ENCODE measurements at places on chromosomes 11 and 22.

- no peak for DNase-seq
These were observed 50.7 kb upstream of the SPATA19 start for GRCh38 chr11:133896028-133896427.

GRCh38 chr11:75495749-75496304, 29.9 kb downstream of the GDPD5 start:
- no peak for DNase-seq

- DNase-seq: no peak
These were observed 2.5 kb upstream of the NCAM1 start for GRCh38 chr11:112958670-112959069.

GRCh38 chr11:110715541-110715940, 3.3 kb upstream of the ARHGAP20 start:
- no peak for DNase-seq

DNA sequence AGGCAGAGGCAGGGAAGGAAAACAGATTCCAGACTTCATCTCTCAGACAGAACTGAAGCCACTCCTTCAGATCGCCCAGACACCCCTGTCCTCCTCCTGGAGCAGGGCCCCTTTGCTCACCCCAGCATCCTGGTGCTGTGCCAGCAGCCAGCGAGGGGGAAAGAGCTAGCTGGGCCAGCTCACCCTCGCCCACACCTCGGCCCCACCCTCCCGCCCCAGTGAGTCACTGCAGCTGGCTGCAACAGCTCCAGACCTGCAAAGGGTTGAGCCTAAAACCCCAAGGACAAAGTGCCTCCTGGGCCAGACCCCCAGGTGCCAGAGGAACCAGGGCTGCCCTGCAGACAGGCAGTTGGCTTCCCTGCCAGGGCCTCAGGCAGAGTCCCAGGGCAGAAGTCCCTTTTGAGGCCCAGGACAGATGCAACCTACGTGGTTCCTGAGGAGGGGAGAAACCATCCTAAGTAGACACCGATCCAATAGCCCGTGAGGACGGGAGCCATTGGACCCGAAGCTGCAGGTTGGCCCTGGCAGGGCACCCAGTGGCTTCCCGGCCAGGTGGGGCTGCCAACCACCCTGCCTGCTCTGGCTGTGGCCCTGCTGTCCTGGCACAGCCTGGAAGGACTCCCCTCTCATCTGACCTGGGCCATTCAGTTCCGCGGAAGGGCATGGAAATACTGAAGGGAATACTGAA, 7.2 kb downstream of the AHNAK start:
- DNase-seq: no peak

DNA sequence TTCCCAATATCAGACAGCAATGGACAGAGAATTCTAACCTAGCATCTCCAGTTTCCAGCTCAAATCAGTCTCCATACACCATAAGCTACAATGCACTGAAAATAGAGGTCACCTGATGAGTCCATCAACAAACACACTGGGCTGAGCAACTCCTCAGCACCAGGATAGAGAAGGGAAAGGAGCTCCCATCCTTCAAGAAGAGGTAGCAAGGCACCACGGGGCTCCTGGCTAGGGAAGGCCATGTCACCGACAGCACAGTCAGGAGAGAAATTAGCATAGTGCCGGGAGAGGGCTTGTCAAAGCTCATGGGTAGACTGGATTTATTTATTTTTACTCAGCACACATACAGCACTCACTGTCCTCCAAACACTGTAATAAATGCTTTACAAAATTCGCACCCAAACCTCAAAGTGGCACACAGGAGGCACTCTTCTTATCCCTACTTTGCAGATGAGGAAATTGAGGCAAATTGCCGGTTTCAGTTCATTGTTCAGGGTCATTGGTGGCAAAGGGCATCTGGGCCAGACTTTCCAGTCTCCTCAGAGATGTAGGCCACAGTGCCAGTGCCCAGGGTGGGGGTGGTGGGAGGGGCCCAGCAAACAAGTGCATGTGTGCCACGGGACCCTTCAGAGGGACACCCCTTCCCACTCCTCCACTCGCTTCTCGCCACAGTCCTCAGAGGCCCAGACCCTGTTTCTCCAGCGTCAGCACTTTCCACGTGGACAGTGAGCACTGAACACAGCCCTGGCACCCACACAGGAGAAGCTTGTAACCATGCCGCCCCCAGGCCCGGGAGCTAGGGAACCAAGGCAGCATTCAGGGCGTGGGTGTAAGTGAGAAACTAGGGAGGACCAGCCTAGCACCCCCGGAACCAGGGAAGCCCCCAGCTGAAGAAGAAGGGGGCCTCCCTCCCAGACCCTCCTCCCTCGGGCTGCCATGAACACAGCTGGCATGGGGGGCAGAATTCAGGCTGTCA, 1417.4 kb downstream of the TBC1D22A start:
- no peak for DNase-seq

DNA sequence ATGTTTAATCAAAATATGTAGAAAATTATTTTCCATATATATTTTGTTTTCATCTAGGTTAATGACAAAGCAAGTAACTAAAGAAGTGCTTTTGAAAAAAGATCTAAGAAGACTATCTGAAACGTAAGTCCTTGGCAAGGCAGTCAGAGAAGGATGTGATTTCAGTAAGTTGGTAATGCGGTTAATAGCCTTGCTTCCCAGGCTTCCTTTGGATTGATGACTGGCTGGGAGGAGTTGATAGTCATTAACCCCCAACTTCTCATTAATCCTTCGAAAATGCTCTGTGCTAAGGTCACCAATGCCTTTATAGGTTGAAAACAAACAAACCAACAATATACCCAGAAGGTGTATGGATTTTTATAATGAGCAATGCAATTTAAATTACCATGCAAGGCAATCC, 1326.5 kb downstream of the LRRC4C start:
- DNase-seq: no peak

GRCh38 chr11:84465040-84465439, 1162.1 kb downstream of the DLG2 start:
- DNase-seq: no peak

DNA sequence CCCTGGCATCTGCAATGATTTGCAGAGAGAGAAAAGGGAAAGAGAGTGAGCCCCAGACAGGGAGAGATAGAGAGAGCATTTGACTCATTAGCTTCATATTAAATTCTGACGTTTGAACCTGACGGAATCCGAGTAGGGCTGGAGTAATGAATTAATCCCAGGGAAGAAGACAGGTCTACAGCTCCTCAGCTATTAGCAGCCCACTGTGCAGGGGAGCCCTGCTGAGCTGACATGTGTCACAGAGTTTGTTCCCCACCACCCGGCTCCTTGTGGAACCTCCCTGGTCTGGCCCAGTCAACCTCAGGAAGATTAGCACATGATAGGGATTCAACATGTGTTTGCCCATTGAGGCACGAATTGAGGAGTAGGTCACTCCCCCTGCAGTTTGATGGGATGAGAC, 404.0 kb downstream of the BUD13 start:
- DNase-seq: no peak

DNA sequence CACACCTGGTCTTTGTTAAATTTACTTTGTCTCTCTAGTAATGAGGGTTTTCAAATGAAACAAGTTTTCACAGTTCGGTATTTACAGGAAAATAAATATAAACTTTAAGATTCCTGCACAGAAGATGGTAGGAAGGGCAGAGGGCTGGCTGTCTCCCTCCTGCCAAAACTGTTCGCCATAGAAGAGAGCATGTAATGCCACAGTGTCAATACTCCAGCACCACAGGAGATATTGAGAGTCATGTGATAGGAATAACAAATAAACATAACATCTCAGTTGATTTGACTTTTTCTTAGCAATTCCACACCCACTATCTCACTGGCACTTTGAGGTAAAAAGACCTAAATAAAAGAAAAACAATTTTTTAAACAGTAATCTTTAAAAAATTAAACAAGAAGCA, 100.9 kb downstream of the MRTFA start:
- no peak for DNase-seq

GRCh38 chr22:24503843-24504338, 8.8 kb downstream of the UPB1 start:
- DNase-seq: no peak

DNA sequence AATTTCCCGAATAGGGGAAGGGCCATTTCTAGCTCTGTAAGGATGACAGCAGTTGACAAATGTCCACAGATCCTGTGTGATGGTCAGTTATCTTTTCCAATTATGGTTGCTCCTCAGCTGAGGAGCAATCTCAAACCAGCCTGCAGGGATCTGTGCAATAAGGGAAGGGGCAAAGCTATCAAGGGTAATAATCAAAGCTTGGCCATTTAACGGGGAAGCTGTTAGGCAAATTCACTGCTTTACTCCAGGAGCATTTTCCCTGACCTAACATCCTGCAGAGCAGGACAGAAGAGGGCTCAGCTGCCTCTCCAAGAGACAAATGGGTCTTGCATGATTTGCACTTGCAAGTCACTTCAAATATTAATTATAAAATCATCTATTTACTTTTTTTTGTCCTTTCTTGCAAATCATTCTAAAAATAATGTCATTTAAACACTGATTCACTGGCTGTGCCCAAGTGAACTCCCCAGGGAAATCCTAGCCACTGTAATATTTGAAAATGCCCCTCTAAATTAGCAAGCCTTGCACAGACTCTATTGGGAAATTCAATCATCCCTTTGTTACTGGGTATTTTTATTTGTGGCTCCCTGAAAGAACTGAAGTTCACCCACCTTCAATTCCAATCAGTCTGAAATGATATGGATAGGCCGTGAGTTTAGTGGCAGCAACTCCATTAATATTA, 1256.7 kb downstream of the LRRC4C start:
- no peak for DNase-seq

- no peak for DNase-seq
These were observed 38.5 kb upstream of the PPARA start for GRCh38 chr22:46111645-46112306.

DNA sequence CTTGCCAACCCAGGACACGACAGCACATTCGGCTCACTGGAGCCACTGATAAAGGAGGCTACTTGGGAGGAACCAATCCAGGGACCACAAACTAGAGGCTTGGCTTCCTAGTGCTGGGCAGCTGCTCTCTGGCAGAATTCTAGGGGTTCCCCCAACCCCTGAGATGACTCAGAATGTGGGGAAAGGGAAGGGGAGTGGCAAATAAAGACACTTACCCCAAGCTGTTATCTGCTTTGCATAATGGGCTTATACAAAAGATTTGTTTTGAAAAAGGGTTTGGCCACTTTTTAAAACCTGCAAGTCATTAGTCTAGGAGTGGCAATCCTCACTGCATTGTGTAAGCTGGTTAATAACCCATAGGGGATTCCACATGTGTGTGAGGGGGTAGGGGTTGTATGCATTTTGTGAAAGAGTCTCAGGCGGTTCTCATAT, 64.1 kb upstream of the LMO1 start:
- DNase-seq: no peak

DNA sequence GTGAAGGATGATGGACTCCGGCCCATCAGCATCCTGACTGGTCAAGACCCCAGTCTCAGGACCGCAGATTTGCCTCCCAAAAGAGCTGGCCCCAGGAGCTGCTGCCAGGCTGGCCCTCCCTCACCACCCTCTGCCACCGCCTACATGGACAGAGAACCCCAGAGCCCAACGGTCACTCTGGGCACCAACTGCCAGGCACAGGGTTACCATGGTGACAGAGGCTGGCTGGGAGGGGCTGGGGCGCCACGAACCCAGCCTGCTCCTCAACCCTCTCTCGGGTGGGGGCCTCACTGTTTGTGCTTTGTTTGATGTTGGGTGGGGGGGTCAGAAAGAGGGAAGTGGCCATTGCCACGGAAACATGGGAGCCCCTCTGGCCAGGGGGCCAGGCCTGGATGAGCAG, 55.8 kb downstream of the ELFN2 start:
- no peak for DNase-seq

Measured in activated CD4-positive, alpha-beta T cell treated with anti-CD3 and anti-CD28 coated beads, Interleukin-2, amount 50 U/mL, for 24 hours (primary cell).